ENCODE measurements at places on chromosomes 3 and 15. TPM values are rescaled to one million over a fixed set of nuclear protein-coding genes. Genes with fewer than 3 reads are reported as not detected.

GPR27 gene
- total RNA-seq: not detected

CTXN2 gene
- total RNA-seq: not detected

SLC28A1 gene
- total RNA-seq: not detected

HYAL1 gene
- 2.7 TPM for total RNA-seq

LRRC3B gene
- total RNA-seq: not detected

All from bronchial smooth muscle cell (primary cell).